MV-4-11 (cell line): ENCODE measurements at places on chromosomes 5 and 9.

DNA sequence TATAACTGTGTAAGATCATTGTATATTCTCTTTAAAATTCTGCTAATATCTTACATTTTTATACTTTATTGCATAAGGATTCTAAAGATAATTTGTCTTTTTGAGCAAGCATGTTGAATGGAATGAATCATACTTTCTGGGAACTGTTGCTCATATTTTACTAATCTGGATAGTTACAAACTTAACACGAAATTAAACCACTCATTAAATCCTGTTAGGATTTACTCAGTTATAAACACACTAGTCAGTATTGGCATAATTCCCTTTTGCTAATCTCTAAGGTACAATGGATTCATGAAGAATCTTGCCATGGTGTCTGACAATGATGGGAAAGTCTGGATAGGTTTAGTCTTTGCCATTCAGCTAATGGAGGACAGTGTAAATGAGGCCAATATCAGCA is 338.1 kb upstream of the SMC2 start:
- DNase-seq = no peak

DNA sequence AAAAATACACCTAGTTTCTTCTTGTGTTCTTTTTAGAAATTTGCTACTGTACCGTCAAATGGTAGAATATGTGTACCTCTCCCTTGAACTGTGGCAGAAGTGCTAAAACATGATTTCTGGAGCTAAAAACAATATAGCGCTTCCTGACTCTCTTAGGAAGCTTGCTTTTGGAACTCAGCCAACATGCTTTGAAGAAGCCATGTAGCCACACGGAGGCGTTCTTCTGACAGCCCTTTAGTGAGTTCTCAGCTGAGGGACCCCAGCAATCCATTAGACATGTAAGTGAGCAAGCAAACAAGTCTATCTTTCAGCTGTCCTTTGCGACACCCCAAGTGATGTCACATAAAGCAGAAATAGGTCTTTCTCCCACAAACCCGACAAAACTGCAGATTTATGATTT is 917.0 kb downstream of the CDH9 start:
- DNase-seq = no peak

GRCh38 chr9:94817291-94818177 is 91.0 kb downstream of the AOPEP start:
- DNase-seq = no peak

DNA sequence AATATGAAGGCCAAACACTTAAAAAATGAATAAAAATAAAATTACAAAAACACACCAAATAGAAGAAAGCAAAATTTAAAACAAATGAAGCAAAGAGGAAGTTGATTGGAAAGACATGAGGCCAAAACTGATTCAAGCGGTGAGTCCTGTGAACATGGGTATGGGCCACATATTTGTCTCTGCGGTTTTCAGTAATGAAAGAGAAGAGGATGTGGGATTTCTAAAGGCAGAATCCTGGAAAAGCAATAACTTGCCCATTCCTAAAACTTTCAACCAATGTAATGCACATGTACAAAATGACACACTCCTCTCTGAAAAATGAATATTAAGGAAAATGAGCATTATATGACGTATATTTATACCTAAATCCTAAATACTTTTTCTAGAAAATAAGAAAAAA is 263.7 kb downstream of the SEMA5A start:
- no peak for DNase-seq

DNA sequence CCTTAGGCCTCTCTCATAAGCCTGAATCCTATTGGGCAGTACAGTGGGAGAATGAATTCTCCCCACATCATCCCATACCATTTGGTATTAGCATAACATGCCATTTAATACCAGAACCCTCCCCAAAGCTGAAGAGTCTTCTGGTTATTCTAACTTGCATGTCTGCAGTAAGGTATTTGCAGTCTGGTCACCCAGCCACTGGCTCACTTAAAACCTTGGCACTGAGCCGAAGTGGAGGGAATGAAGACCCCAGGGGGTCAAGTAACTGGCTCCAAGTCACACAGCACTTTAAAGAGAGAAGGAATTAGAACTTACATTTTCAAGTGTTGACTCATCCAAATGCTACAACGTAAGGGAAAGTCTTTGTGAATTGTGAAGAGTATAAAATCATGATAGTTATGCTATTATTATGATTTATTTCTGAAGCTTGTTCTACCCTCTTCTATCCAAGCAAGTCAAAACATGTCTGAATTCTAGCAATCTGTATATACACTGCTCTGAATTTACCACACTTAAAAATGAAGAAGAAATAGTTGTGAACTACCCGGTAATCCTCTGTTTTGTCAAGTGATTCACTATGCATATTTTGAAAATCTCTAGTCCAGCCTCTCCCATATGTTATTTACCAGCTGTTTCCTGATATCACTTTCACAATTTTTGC is 28.5 kb downstream of the GLRA1 start:
- no peak for DNase-seq

DNA sequence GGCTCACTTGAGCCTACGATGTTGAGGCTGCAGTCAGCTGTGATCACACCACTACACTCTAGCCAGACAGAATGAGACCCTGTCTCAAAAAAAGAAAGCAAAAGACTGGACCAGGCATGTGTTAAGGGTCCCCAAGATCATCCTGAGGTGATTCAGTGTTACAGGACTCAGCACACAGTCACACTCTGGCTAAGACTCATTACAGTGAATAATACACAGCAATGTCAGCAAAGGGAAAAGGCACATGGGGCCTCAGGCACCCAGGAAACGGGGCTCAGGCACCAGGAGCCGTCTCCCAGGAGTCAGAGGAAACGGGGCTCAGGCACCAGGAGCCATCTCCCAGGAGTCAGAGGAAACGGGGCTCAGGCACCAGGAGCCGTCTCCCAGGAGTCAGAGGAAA is 39.2 kb upstream of the NRARP start:
- DNase-seq = no peak

GRCh38 chr9:12640866-12641636 is 52.1 kb upstream of the TYRP1 start:
- DNase-seq = no peak
